Right lobe of liver (tissue), 6 donors: ENCODE measurements at places on chromosomes 4 and X. TPM values are rescaled to one million over a fixed set of nuclear protein-coding genes. Genes with fewer than 3 reads are reported as not detected.

- no peak for DNase-seq
These were observed 62.2 kb downstream of the DTHD1 start for GRCh38 chr4:36343501-36344175.

DNA sequence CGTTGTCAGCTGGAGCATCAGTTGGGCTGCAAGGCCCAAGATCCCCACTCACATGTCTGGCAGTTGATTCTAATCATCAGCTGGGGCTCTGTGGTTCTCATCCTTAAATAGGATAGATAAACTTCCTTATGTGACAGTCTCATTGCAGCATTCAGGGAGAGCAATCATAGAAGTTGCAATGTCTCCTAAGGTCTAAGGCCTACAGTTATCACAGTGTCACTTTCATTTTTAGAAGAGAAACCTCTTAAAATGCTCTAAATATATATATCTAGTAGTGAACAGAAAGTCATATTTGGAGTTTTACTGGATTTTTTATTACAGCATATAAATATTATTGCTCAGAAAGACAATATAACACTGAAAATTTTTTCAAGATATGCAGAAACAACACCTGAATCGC is 226.0 kb upstream of the PPP1R2C start:
- no peak for DNase-seq

DNA sequence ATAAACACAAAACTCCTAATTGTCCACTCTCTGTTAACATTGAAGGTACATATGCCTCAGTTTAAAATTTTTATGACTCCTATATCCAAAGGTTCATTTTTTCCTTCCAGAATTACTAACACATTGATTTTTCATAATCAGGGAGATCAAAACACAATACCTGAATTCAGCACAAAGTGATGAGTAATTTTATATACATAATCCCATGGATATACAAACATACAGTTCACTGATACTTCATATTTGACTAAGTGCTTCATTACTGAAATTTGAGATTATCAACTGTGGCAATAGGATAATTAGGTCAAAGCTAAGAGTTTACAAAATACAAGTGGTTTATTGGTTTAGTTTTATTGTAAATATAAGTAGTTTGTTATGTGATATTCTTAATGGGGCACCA is 176.2 kb upstream of the PRPS2 start:
- DNase-seq: no peak

GRCh38 chr4:140673729-140674128 is 82.5 kb downstream of the TBC1D9 start:
- DNase-seq: no peak

The SLC10A3 gene
- 7.0 TPM for total RNA-seq

The GNRHR gene
- not detected for total RNA-seq

GRCh38 chrX:115419069-115419468 is 129.6 kb downstream of the LUZP4 start:
- DNase-seq: no peak

- no peak for DNase-seq
These were observed 1934.9 kb downstream of the ARAP2 start for GRCh38 chr4:34309383-34309906.

The SLC10A6 gene
- total RNA-seq: not detected

The SYN1 gene
- total RNA-seq: 0.29 TPM

The TDO2 gene
- total RNA-seq: 573 TPM
